ENCODE measurements at places on chromosomes 13 and 19.

DNA sequence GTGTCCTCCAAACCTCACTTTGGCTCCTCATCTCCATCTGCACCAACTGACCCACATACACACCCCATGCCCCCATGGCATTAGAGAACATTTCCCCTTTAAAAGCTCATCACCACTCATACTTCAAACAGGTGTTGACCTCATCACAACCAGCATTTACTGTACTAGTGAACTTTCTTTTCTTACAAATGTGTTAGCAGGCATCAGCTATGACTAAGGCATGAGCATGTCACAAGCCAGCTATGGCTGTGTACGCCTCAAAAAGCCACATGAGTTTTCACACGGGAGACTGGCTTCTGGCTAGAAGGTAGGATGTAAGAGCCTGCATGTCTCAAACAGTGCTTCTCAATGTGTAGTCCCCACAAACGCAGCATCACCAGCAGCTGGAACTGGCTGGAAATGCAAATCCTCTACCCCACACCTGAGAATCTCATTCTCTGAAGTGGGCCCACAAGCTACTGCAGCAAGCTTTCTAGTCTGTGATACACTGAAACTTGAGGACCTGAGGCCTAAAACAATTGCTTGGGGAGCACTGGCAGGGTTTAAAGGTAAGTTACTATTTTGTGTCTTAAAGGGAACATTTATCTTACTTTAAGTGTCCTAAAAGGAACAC is 66.8 kb downstream of the TUBGCP3 start:
- DNase-seq = no peak

DNA sequence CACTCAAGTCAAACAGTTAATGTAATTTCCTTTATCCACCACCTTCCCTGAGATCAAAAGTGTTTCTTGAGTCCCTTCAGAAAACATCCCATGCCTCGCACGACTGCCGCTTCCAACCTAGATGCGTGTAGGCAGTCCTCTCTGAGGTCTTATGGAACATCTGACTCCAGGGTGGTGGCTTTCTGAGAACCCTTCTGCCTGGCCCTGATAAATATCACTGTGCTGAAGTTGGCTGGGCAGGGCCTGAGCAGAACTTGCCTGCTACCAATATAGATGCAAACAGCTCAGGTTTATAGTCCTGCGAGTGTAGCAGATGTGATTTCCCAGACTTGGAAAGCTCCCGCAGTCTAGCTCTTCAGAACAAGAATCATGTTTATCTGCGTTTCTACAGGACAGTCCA is 61.1 kb upstream of the GPR12 start:
- DNase-seq = no peak

DNA sequence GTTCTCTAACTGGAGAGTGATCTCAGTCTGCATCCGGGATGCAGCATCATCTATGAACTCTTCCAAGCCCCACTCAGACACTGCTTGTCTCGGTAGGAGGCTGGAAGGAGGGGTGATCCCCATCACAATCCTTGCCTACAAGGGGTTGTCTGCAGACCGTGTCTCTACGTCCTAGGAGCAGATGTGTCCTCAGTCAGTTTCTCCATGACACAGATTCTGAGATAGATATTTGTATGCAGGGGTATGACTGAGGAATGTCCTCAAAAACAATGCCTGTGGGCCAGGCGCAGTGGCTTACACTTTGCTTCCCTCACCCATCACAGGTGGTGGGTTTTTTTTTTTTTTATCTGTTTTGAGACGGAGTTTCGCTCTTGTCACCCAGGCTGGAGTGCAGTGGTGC is 871 bp downstream of the NCR1 start:
- DNase-seq = no peak

DNA sequence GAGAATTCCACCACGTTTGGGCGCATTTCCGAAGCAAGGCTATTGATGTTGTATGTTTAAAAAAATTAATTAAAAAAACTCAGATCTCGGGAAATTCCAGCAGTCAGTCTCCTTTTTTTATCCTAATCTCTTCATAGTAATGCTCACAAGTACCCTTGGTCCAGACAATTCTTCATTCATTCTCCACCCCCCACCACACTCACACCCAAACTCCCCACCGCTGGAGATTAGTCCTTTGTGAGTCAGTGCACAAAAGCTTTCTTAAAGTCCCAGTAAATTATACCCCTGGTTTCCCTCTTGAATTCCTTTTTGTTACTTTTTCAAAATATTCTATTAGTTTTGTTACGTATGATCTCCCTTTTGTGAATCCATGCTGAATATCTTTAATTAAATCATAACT is 274.6 kb downstream of the ZNF536 start:
- DNase-seq = no peak

- no peak for DNase-seq
Observed at GRCh38 chr13:113989585-113990300, 15.9 kb upstream of the C13orf46 start.

GRCh38 chr13:43493496-43494000 is 293.2 kb downstream of the ENOX1 start:
- DNase-seq = no peak

GRCh38 chr13:101343128-101343787 is 73.0 kb downstream of the NALCN start:
- no peak for DNase-seq

DNA sequence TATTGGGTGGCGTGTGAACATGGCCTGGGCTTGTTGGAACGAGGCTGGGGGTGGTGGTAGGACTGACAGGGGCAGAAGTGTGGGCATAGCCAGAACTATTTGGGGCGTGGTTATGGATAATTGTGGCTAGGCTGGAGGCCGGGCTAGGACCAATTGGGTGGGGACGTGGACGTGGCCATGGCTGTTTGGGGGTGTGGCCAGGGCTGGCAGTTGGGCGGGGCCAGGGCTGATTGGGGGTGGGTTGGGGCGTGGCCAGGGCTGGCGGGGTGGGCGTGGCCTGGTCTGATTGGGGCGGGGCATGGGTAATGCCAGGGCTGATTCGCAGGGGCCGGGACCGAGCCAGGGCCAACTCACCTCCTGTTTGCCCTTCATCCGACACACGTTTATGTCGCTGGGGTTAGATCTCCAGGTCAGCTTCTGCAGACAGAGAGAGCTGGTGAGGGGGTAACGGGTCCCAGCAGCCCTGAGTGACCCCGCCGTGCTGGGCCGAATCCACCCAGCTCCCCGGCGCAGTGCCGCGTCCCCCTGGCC is 2.8 kb downstream of the SEMA6B start:
- no peak for DNase-seq

DNA sequence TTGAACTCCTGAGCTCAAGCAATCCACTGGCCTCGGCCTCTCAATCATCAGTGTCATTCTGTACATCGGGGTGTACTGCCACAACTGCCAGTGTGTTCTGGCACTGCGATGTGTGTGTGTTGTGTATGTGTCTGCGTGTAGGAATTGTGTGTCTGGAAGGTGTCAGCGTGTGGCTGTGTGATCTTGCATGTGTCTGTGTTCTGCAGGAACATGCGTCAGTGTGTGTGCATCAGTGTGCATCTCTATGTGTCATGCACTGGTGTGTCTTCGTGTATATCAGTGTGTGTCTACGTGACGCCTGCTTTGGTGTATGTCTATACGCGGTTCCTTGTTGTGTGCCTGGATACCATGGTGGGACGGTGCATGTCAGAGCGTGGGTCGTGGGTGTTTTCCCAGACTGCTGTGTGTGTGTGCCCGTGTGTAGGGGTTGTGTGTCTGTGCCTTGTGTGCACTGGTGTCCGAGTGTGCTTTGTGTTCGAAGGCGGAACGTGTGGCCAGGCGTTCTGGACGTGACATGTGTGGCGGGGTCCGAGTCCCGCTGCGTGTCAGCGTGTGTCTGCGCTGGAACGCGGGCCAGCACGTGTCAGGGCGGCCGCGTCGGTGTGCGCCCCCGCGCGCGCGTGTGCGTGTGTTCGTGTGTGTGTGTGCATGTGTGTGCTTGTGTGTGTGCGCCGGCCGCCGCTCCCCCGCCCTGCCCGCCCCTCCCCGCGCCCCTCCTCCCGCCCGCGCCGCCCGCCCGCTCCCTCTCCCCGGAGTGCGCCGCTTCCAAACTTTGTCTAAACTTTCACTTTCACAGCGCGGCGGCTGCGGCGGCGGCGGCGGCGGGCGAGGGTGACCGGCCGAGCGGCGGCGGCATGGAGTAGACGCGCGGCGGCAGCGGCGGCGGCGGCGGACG is at the start of gene NFIX:
TSS of gene NFIX (plus strand) at position 775 of the 895 bp plus-strand sequence. CDS start 363 bp downstream, outside the sequence.
- DNase-seq = no peak

GRCh38 chr13:30623392-30623791 is 5.7 kb downstream of the USPL1 start:
- DNase-seq = no peak

DNA sequence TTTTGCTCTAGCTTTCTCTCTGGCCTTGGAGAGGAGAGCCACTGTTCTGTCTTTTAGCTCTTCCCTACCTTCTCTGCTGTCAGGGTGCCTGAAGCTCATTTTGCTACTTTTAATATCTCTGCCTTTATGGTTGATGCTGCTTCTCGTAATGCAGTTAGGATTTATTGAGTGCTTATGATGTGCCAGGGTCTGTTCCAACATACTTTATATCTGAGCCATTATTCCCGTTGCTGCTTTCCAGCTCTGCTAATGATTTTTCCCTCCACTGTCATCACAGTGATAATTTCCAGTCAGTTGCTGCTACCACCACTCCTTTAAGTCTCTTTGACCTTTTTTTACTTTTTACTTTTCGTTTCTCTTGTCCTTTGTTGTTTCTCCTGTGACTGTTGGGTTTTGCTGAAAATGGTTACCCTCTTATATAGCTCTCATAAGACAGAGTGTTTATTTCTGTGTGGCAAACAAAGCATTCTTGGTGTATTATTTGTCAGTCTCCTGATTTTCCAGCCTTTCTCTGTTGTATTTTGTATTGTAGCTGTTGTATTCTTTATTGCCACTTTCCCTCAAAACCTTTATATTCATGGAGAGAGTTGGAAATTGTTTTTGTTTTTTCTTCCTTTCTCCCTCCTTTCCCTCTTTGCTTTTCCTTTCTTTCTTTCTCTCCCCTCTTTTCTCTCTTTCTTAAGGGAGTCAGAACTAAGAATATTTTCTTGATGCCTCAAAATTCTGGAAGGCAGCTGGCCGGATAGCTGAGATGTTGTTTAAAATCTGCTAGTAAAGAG is 37.4 kb downstream of the COG6 start:
- no peak for DNase-seq

DNA sequence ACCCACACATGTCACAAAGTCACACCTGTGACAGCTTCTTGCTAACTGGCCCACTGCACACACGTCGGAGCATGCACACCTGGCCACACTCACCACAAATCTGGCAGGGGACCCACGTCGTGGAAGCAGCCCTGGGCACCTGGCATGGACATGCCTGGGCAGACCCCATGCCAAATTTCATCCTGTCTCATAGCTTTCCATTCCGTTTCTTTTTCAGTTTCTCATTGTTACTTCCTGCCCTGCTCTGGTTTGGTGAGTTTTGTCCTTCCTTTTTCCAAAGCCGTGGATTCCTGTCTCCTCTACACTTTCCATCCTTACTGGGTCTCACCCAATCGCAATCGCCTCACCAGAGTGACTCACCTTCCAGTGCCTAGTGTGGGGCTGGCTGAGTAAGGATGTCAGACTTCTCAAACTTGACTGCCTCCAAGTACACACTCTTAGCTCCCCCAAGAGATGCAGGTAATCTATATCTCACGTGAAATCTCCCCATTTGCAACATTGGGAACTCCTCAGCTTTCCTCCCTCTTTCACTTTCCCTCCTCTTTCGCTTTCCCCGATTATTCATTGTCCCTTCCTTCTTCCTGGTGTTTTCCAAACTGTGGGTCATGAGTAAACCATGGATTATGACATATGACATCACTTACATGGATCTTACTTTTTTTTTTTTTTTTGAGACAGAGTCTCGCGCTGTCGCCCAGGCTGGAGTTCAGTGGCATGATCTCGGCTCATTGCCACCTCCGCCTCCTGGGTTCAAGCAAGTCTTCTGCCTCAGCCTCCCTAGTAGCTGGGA is 1.6 kb upstream of the BBC3 start:
- DNase-seq = no peak

DNA sequence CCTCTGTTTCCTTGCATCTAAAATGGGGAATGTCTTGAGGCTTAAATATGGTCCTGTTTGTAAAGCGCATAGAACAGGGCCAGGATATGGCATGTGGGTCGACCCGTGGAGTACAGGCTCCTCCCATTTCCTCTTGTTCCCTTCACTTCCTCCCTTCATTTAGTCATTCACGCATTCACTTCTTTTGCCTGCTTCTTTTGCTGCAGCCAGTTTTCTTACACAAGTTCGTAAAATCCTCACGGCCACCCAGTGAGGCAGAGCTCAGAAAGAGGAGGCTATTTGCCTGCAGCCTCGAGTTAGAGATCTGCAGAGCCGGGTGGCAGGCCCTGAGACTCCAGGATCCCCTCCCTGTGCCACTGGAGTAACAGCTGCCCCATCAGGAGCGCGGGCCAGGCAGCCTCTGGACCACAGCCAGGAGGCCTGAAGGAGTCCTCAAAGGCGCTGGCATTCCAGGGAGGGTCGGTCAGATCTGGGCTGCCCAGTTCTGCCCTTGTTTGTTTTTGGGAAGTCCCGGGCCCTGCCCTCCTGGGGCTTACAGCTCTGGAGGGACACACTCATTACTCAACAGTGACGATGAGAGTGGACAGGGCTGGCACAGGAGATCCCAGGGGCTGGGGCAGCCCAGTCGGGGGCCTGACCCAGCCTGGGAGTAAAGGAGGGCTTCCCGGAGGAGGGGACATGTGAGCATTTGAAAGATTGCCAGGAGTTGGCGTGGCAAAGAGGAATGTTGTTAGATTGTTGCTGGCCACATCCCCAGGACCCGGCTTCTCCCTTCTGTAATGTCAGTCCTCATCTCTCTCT is 4.6 kb downstream of the PPP5C start:
- no peak for DNase-seq

DNA sequence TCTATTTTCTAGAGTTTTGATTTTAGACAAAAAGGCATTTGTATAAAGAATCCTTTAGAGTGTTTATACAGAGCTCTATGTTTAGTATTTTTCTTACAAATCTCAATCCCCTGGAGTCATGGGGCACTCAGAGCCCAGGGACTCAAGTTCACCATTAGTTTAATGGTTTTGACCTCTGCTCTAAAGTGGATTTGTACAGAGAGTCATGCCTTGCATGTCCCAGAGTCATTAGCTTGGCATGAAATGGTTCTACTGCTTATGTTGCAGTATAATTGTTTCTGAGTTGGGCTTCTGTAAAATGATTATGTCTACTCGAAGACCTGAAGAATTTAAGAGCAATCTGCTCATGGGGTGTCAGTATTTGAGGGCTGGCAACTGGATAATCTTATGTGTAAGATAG is 406.2 kb downstream of the DLEU7 start:
- no peak for DNase-seq

DNA sequence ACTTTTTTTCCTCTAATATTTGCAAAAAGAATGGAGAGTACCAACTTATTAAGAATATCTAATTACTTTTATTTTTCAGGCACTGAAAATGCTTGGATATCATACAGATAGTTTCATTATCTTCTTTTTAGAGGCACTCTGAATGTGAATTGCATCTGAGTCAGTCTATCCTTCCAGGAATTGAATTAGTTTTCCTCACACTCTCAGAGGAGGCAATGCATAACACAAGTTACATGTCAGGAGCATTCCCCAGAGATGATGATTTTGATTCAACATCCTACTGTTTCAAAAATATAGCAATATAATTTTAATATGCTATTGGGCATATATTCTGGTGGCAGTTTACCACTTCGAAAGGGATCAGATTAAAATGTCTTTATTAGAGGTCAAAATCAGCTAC is 1315.4 kb downstream of the PCDH9 start:
- no peak for DNase-seq
